Kidney glomerular epithelial cell (primary cell): ENCODE measurements at places on chromosomes 13 and 19.

DNA sequence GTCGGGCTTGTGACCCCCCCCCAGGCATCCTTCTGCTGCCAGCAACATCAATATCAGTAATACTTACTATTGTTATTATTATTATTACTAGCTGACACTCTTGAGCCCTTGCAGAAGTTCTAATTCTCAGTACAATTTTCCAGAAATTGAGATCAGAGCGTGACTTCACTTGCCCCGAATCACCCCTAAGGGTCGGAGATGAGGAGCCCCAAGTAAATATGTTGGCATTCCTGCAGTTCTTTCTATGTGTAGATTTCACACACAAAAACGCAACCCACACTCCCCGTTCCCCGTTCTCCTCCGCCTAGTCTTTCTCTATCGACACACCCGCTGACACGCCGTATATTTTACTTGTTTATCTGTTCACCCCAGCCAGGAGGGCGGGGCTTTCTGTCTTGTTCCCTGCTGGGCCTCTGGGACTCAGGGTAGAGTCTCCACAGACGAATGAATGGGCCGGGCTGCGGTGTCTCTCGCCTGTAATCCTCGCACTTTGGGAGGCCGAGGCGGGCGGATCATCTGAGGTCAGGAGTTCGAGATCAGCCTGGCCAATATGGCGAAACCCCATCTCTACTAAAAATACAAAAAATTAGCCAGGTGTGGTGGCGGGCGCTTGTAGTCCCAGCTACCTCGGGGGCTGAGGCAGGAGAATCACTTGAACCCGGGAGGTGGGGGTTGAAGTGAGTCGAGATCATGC, 14.7 kb downstream of the TLE5 start:
- DNase-seq: no peak

DNA sequence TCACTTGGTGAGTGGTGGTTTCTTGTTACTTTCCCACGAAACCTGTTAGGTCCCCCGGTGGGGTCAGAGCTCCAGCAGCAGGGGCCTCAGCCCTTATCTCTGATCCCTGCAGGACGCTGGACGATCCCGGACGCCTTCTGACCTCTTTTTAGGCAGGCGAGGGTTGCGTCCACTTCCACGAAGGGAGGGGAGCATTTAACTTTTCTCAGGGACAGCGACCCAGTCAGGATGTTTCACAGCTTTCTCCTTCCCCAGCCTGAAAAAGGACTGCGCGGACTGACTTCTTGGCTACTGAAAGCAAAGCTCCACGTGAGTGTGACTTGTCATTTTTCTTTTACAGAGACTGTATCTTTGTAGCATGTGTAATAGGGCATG, 692 bp downstream of the ZNF234 start:
- DNase-seq: no peak

- DNase-seq: no peak
These were observed 19.4 kb upstream of the GSX1 start for GRCh38 chr13:27772651-27773425.

DNA sequence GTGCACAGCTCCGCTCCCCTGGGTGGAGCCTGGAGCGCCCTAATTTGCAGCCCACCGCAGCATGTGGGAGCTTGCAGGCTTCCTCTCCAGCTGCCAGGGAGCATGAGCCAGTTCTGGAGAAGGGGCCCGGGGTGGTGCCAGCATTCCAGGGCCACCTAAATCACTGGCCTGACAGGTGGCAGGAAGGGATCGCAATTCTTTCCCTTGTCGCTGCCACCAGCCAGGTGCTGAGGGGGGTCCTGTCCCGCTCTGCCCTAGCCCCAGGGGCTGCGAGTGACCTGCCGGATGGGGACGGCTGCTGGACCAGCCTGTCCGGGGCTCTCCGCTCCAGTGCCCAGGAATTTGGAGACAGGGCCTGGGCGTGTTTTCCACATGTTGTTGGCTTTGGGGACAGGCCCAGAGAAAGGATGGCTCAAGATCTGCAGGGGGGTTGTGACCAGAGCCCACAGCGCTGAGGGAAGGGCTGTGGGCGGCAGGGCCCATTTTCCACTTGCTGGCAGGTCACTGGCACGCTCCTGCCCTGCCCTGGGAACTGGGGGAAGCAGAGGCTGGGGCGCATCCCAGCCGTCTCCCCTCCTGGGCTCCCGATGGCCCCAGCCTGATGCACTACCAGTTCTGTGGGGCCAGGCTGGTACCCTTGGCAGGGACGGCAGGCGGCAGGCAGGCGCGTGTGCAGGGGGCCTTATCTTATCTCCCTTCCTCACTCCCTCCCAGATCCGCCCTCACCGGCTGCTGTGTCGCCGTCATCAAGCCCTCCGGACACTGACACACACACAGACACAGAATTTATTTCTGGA, 9.5 kb downstream of the NDUFA11 start:
- no peak for DNase-seq

- no peak for DNase-seq
These were observed 577.3 kb downstream of the LMO7 start for GRCh38 chr13:76213423-76213904.

GRCh38 chr19:9116547-9116946, 984 bp upstream of the OR7G1 start:
- no peak for DNase-seq

GRCh38 chr19:45152504-45153338, 8.1 kb downstream of the NKPD1 start:
- no peak for DNase-seq

- no peak for DNase-seq
These were observed 368.2 kb upstream of the SLITRK5 start for GRCh38 chr13:87302931-87303330.

DNA sequence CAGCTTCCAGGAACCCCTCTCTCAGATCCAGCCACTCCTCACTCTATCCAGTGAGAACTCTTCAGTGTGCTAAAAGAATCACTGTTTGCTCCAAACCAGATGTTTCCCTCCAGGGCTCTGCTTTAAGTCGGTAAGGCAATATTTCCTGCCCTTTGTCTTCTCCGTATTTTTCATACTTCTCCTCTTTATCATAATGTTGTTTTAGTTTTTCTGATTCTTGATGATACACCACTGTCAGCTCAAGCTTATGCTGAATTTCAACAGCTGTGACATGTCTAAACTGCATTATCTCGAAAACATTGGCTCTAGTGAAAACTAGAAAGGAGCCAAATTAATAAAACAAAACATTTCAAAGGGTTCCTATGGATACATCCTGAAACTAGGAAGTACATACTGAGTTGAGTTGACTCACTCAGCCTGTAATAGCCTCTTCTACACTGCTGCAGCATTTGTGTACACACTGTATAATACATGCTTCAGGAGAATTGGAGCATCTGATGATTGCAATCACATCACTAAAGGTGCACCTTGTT, 39.8 kb downstream of the GPR180 start:
- no peak for DNase-seq

- peak; percentile 89 for DNase-seq
These were observed 12.3 kb downstream of the HRC start for GRCh38 chr19:49142866-49143335.

DNA sequence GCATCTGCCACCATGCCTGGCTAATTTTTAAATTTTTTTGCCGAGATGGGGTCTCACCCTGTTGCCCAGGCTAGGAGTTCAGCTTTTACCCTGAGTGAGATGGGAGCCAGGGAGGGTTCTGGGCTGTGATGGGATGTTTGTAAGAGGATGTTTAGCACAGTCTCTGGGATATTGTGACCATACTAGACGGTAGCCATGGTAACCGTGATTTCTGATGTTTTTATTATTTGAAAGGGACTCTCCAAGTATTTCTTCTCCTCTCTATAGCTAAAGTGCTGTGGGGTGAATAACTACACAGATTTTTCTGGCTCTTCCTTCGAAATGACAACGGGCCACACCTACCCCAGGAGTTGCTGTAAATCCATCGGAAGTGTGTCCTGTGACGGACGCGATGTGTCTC, 10.4 kb downstream of the TSPAN16 start:
- no peak for DNase-seq

GRCh38 chr13:113562085-113562749, 22.3 kb upstream of the TFDP1 start:
- DNase-seq: peak; percentile 41

- DNase-seq: no peak
These were observed 3.6 kb downstream of the ZIC5 start for GRCh38 chr13:99967869-99968520.

DNA sequence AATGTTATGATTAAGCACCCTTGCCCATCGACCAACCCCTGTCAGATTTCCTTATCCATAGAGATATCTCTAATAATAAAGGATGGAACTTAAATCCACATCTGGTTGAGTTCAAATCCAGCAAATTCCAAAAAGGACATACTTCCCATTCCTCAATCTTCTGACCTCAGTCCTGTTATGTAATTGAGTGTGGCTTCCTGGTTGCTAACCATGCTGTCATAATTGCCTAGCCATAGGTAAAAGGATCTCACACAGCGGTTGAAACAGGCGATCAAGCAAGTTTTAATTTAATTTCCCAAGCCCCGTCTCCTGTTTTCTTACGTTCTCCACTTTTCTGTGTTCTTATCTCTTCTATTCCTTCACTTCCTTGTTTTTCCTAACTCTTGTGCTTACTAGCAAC, 550.3 kb downstream of the GPC6 start:
- DNase-seq: no peak

GRCh38 chr13:106534639-106535551, 567 bp downstream of the EFNB2 start:
- DNase-seq: peak; percentile 11

DNA sequence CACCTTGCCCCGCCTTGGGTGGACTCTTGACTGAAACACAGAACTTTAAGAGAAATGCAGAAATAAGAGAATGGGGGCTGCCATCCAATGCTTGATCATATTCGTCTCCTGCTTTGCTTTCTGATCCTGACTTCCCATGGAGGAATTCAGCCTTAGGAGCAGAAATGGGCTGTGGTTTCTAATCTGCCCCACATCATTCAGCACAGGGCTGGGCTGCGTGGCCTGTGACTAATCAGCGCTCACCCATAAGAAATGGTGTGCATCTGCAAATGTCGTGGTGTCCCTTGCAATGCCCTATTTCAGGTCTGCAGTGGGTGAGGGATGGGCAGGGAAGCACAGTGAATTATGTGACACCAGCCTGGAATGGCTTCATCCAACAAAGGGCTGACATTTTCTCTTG, 60.7 kb upstream of the URI1 start:
- no peak for DNase-seq

DNA sequence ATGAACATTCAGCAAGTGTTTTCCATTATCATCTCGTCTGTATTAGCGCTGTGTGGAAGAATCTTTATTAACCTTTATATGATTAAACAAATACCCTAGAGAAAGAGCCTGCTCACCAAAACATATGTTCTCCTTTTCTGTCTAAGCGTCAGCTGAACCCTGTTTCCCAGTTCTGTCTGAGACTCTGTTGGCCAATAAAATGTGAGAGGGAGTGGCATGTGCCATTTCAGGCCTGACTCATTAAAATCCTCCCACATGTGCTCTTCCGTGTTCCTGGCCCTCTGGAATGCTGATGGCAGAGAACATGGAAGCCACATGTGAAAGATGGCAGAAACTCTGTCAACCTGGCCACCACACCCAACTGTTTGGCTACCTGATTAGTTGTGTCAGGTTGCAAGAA, 181.9 kb upstream of the EDNRB start:
- DNase-seq: no peak

- DNase-seq: no peak
These were observed 112.5 kb downstream of the ESD start for GRCh38 chr13:46684287-46685001.

DNA sequence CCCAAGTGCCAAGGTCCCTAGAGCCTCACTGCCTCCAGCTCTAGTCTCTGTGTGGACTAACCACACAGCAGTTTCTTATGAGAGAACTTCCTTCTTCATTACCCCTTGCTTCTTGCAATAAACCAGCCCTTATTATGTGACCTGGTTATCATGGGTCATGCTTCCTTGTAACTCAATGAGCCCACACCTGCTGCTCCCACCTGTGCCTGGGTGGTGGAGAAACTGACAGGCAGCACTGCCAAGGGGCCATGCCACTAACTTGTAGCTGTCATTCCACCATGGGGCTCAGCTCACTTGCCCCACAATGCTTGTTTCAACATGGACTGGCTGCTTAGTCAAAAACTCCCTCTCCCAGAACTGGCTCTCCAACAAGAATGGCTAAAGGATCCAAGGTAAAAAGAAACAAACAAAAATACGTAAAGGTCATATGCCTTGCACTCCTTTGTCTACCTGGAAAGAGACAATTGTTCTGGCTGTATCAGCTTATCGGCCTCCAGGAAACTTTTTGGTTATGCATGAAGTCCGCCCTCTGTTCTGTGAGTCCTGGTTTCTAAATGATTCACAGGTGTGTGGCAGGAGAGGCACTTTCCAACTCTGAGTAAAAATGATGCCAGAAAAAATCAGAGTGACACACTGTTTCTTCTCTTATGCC, 446.4 kb downstream of the COG6 start:
- no peak for DNase-seq

GRCh38 chr13:77991003-77991402, 72.4 kb upstream of the EDNRB start:
- DNase-seq: no peak

DNA sequence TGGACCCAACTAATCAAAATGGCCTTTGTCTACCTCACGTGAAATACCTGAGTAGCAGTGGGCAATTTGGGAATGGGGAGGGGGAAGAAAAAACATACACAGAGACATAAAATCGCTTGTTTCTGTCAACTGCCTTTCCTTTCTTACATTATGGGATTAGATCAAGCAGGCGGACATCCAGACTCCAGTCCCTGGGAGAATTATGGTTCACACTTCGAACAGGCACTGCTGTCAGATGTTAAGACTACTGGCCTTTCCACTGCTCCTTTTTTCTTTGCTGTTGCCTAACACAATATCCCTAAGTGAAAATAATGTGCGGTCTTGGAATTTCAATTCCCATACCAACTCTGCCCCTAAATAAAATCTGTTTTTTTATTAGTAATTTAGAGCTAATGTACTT, 1719.7 kb upstream of the SLC10A2 start:
- no peak for DNase-seq

- no peak for DNase-seq
These were observed 23.0 kb upstream of the MIER2 start for GRCh38 chr19:367561-367960.

GRCh38 chr19:35932291-35932936, 3.8 kb upstream of the LRFN3 start:
- no peak for DNase-seq

- no peak for DNase-seq
These were observed 164.9 kb downstream of the DLEU7 start for GRCh38 chr13:50678464-50679162.

- no peak for DNase-seq
These were observed 263.7 kb downstream of the TEX29 start for GRCh38 chr13:111584101-111584672.

DNA sequence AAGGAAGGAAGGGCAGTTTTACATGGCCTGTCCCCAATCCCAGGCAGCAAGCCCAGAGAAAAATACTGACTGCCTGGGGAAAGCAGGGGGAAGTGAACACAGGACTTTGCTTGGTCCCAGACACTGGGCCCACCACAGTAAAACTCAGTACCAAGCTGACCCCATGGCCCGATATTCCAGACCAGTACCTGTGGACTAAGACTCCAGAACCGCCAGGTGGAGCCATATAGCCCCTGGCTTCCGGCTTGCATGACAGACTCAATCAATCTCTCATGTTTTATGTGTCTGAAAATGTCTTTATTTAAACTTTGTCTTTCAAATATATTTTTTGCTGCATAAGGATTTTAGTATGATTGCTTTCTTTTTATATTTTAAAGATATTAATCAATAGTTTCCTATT, 767.9 kb upstream of the SLITRK6 start:
- DNase-seq: no peak

- no peak for DNase-seq
These were observed 207.9 kb downstream of the TM9SF2 start for GRCh38 chr13:99709134-99709533.

GRCh38 chr19:43504426-43505185, at the start of gene PHLDB3:
TSS of gene PHLDB3 (minus strand) at chr19:43504746. CDS start at chr19:43504118, 628 bp downstream.
- DNase-seq: no peak
